ENCODE measurements at places on chromosomes 7 and 10. TPM values are rescaled to one million over a fixed set of nuclear protein-coding genes. Genes with fewer than 3 reads are reported as not detected.

DNA sequence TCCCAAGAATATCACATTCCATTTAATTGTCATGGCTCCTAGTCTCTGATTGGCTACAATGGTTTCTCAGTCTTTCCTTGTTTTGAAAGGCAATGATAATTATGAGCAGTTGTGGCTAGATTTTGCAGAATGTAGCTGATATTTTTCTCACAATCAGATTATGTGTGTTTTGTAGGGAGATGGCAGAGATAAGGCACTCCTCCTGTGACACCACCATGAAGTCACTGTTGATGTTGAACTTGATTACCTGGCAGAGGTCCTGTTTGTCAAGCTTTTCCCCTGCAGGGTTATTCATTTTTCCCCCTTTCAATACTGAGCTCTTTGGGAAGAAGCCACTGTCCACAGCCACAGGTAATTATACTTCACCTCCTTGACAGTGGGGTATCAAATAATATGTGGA lies 602.9 kb upstream of the PFKP start:
- no peak overlapping the region for H3K4me3 ChIP-seq
- H3K4me1 ChIP-seq: no peaks in the 10 kb centered on the region
- no peaks in the 10 kb centered on the region for H3K27me3 ChIP-seq
- H3K36me3 ChIP-seq: no peaks in the 10 kb centered on the region

- H3K36me3 ChIP-seq: no peaks in the 10 kb centered on the region
- H3K4me1 ChIP-seq: 0 out of 2 replicates have a peak, but pooled peaks cover 3% of the 10 kb centered on the region
- H3K4me3 ChIP-seq: no peak overlapping the region
- H3K27ac ChIP-seq: no peak overlapping the region
- DNase-seq: peak; percentile 67
- no peaks in the 10 kb centered on the region for H3K27me3 ChIP-seq
These were observed 87.7 kb upstream of the PDK4 start for GRCh38 chr7:95684037-95684436.

GRCh38 chr10:103373544-103373943 lies 5.8 kb downstream of the TAF5 start:
- H3K27me3 ChIP-seq: no peaks in the 10 kb centered on the region
- peaks cover 27% of the 10 kb centered on the region for H3K36me3 ChIP-seq
- H3K4me3 ChIP-seq: no peak overlapping the region

POU6F2 gene
- total RNA-seq: not detected
